PC-9 (cell line): ENCODE measurements at places on chromosomes 16 and 17. TPM values are rescaled to one million over a fixed set of nuclear protein-coding genes. Genes with fewer than 3 reads are reported as not detected.

The TBC1D3C gene
- total RNA-seq, result 0.31 TPM in 1 of 2 replicates, not detected in the other

DNA sequence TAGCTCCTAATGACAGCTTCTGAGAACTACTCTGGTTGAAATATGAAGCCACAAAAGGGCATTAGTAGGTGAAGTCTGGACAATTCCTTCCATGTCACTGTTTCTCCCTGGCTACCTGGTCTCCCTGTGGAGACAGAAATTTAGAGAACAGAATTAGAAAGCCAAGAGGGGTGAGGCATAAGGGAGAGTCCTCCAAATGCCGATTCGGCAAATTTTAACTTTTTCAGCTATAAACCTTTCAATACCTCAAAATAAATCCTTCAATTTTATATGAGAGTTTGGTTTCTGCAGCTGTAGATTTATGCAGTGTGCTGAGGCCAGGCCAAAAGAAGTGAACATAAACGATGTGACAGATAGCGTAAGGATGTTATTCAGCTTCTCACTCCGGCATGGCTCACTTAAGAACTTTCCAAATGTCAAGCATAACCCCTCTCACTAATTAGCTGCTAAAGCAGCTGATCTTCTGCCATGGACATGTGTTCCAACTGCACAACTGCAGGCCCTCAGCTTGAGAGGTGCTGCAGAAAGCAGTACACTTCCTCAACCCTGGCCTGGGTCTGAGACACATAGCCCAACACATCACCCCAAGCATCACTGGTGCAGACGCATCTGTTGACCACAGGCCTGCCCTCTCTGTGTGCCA lies 247.9 kb upstream of the SOX9 start:
- DNase-seq, result no peak

GRCh38 chr16:70394853-70395252 lies 44.0 kb downstream of the ST3GAL2 start:
- no peak for DNase-seq

The ELAC2 gene
- 58.4 and 62.7 TPM in 2 replicates for total RNA-seq

The PLEKHG4 gene
- total RNA-seq, result 14.0 and 17.3 TPM in 2 replicates

DNA sequence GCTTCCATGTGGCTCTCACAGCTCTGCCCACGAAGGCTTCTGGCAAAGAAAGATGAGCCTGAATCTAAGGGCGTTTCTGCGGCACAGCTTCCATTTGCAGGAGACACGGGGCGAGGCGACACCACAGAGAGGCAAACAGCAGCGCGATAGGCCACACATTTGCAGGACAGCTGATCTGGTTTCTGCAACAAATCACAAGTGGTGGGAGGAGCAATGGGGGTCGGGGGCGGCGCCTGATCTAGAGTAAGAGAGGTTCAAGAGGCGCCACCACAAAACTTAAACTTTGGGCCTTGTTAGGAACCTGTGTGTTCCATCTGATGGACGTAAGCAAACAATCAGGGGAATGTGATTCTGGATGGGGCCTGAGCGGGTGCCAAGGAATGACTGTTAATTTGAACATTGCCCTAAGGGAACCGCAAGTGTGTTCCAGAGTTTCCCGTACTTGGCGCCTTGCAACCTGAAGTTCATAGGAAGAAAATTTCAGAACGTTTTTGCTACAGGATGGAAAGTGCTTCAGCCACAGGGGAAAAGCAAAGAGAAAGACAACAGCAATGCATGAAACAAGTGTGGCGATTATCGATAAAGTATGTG lies 18.9 kb upstream of the ENPP7 start:
- DNase-seq, result no peak

DNA sequence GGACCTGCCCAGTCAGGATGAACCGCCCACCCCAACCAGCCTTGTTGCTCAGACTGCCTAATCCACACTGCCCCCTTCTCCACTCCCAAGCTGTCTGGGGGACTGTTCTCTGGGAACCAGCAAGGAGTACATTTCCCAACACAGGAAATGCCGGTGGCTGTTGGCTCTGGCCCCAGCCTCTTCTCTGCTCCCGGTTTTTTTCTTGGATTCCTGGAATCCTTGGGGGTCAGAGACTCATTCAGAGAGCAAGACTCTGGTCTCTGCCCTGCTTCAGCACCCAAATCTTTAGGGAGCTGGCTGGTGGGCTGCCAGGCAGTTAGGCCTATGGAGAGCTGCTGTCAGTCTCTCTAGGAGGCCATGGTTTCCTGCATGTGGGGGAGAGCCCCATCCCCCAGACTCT lies 10.8 kb upstream of the MTMR4 start:
- DNase-seq, result no peak

The C1QTNF8 gene
- not detected in 2 replicates for total RNA-seq

GRCh38 chr16:56101480-56101879 lies 89.8 kb upstream of the GNAO1 start:
- no peak for DNase-seq

- no peak for DNase-seq
These were observed at the start of gene TGFB1I1 for GRCh38 chr16:31471875-31472708. TSS of gene TGFB1I1 (plus strand) at chr16:31472152. CDS start at chr16:31472189, 37 bp downstream.

- no peak for DNase-seq
These were observed 137.6 kb downstream of the ITFG1 start for GRCh38 chr16:47323241-47323640.

DNA sequence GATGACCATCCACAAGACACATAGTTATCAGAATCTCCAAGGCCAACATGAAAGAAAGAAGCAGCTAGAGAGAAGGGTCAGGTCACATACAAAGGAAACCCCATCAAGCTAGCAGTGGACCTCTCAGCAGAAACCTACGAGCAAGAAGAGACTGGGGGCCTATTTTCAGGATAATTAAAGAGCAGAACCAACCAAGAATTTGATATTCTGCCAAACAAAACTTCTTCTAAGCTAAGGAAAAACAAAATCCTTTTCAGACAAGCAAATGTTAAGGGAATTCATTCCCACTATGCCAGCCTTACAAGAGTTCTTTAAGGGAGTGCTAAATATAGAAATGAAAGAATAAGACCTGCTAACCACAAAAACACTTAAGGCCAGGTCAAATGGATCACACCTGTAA lies 47.8 kb downstream of the ITFG1 start:
- DNase-seq, result no peak

- no peak for DNase-seq
These were observed 8.2 kb downstream of the UBE2O start for GRCh38 chr17:76444518-76445311.

The OTOP3 gene
- not detected in 2 replicates for total RNA-seq

The ARL5C gene
- total RNA-seq, result not detected in 2 replicates
